ENCODE measurements at places on chromosomes 7 and 10.

- DNase-seq: no peak
These were observed 13.7 kb downstream of the INPP5A start for GRCh38 chr10:132551093-132551807.

GRCh38 chr7:1649751-1650326 is 20.2 kb upstream of the ELFN1 start:
- DNase-seq: no peak

- no peak for DNase-seq
These were observed 90.3 kb upstream of the ZNF438 start for GRCh38 chr10:31121757-31122577.

DNA sequence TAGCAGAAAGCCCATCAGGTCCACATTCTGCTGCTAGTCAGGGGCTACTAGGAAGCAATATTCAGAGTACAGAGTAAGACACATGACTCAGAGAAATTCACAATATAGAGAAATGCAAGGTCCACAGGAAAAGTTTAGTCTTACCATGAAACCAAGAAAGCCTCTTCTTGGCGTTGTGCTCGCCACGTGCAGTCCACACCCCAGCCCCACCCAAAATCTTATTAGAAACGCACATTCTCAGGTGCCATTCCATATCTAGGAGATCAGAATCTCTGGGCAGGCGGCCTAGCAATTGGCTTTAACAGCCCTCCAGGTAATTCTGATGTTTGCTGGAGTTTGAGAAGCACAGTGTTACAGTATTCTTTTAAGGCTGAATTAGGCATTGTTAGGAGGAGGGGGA is 15.8 kb upstream of the SAR1A start:
- DNase-seq: no peak

- no peak for DNase-seq
These were observed 190.0 kb downstream of the FAM107B start for GRCh38 chr10:14584661-14585060.

GRCh38 chr10:6187278-6187677 is 15.5 kb upstream of the PFKFB3 start:
- DNase-seq: no peak

DNA sequence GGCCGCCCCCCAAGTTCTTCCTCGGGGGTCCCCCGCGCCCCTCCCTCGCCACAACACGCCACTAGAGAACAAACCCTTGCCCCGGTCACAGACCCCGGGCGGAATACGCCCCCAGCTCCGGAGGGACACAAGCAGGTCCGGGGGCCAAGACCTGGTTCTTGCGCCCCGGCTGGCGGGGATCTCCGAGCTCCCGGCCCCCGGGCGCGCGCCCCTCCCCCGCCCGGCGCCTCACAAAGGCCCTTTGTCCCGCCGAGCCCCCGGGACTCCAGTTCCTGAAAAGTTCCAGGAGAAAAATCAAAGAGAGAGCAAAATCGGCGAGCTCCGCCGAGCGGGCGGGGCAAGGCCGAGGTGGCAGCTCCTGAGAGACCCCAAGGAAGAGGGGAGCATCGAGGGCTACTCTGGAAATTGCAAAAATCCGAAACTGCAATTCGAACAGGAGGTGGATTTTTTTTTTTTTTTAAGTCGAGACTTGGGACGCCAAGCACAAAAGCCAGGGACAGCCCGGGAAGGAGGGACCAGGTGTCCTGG is 4.0 kb downstream of the TNRC18 start:
- no peak for DNase-seq

GRCh38 chr7:144738708-144739314 is 97.0 kb downstream of the TPK1 start:
- DNase-seq: peak; percentile 13

- peak; percentile 59 for DNase-seq
These were observed 101.2 kb downstream of the DYNC2I1 start for GRCh38 chr7:158957510-158957906.

DNA sequence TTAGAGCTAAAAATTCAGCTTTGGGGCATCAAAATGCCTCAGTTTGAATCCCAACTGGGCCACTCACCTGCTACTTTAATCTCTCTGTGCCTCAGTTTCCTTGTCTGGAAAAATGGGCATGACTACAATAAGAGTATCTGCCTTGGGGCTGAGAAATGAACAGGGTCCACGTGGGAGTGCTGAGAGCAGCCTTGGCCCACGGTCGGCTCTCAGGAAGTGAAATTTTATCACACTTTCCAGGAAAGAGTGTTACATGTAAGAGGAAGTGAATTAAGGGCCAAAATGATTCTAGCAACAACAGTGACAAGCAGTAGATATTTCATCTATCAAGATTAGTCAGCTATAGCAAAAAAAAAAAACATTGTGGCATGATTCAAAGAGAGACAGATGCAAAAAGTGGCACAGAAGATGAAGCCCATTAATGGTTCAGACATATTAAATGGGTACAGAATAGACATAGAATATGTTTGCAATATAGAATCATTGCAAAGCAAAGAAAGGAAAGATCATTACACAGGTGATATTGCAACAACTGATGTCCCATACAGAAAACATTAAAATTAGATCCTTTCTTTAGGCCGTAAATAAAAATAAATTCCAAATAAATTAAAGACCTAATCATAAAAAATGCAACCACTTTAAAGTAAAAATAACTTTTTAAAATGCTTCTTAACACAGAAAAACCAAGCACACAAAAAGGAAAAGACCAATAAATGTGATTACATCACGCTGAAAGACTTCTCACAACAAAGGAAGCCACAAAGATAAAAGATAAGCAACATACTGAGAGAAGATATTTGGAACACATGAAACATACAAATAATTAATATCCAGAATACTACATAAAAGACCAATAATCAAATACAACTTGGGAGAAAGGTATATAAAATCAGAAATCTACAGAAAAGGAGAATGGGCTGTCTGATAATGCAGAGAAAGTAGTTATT is 4.3 kb downstream of the TMEM273 start:
- no peak for DNase-seq

DNA sequence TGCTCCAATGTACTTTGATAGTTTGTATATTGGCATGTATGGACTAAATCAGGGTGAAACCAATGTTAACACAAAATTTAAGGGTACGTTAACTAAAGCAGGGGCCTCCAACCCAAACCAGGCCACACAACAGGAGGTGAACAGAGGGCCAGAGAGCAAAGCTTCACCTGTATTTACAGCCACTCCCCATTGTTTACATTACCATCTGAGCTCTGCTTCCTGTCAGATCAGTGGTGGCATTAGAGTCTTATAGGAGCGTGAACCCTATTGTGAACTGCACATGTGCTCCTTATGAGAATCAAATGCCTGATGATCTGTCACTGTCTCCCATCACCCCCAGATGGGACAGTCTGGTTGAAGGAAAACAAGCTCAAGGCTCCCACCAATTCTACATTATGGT is 62.0 kb upstream of the SCIN start:
- DNase-seq: no peak

DNA sequence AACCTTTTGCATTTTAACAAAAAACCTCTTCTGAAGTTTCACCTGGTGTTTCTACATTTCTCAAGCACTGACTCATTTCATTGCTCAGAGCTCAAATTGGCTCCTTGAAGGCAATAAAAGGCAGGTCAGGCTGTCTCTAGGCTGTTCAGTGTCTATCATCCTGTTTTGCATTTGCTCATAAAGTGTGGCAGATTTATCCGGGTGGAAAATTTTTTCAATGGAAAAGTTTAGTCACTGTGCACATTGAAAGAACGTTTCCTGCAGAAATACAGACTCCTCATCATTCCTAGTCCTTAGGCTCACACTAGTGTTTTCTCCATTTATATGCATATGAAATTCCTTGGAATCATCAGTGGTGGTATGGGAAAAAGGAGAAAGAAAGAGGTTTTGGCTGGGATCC is 114.2 kb upstream of the DGKB start:
- DNase-seq: no peak

DNA sequence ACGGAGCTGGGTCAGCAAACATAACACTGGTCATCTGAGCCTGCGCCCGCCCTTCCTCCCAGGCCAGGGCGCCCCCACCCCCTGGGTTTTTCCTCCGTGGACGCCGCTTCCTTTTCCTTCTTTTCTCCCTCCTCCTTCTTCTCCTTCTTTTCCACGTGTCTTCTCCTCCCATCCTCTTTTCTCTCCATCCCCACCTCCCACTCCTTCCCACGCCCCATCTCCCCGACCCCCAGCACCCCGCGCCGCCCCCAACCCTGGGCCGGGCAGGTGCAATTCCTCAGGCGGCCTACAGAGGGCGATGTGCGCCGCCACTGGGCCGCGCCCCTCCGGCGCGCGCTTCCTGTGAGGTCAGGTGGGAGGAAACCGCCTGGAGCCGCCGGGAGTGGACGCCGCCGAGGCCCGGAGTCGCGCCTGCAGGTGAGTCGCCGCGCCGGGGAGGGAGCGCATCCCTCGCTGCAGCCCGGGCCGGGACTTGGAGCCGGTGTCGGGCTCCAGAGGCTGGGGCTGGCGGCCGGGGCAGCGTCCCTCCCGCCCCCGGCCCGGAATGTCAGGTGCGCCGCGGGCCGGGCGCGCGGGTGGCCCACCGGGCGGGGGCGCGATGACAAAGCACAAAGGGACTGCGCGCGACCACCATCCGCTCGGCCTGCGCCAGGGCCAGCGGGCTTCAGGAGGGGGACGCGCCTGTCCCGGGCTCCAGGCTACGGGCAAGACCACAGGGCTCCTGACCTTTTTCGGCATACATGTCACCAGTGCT is at the start of gene FAM241B:
FAM241B (plus strand) TSS at position 351 of the 754 bp plus-strand sequence. CDS start 1,497 bp downstream, outside the sequence.
- peak; percentile 69 for DNase-seq

DNA sequence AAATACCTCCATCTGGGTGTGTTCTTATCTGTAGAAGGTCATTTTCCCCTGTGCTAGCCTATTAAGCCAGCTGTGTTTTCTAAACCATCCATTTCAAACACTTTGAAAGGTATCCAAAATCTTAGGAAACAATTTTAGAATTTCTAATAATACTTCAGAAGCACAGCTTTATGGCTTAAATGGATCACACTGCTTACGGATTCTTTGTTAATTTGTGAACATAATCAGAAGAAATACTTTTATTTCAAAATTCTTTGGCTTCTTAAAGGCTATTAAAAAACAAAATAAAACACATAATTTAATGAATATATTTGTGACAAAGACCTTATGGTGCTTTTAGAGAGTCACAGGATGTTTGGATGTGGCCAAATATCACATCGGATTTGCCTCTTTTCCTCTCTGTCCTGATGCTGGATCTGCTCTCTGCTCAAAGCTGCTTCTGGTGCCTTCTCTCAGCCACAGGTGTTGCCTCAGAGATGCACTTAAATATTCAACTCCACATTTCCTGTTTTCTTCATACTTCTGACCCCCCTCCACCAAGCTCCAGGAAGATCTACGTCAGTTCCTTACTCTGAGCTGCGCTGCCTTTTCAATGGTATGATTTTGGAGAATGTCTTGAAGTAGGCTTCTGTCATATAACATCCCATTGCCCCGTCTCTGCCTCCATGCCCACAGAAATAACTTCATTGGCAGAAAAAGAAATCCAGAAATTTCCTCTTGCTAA is 230.6 kb downstream of the MLLT10 start:
- no peak for DNase-seq

- DNase-seq: no peak
These were observed 74.1 kb downstream of the ADD3 start for GRCh38 chr10:110081911-110082310.

DNA sequence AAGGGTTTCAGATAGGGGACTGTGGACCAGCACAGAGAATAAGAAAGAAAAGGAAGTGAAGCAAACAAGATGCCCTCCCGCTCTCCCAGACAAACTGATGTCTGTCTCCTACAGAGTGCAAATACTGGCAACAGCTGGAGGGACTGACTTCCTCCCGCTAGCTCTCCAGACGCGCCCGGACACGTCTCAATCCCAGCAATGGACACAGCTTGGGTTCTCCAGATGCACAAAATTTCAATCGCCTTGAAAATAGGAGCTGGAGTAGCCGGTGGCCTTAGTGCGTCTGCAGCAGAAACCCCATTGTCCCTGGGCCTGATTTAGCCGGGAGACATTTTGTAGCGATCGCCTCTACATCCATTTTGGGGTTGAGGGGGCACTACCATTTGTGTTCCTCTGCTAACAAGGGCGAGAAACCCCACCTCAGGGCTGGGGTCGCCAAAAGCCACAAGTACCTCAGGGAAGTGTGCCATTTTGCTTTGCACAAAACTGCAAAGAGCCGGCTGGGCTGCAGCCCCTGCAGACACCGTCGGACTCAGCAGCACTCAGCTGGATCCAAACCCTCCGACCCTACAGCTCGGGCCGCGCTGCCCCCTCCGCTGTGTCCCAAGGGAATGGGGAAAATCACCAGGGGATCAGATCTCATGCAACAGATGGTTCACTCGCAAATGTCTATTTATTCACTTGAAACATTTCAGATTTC is 5.9 kb downstream of the CPA2 start:
- no peak for DNase-seq

- no peak for DNase-seq
These were observed 53.8 kb downstream of the LHPP start for GRCh38 chr10:124515244-124515970.

DNA sequence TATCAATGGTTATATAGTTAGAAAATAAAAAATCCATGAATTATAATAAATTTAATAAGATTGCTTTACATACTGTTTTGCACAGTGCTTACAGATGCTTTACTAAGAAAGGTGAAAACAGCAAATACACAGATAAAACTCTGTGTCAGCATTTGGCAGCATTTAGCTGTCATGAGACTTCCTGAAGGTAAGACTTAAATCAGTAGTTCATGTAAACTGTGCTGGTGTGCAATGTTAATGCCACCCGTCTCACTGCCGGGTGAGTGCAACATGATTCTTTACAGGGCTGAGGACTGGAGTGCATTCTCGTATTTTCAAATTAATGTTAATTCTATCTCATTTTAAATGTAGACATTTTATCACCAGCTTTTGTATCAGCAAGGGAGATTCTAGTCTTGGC is 326.2 kb upstream of the POT1 start:
- DNase-seq: no peak

DNA sequence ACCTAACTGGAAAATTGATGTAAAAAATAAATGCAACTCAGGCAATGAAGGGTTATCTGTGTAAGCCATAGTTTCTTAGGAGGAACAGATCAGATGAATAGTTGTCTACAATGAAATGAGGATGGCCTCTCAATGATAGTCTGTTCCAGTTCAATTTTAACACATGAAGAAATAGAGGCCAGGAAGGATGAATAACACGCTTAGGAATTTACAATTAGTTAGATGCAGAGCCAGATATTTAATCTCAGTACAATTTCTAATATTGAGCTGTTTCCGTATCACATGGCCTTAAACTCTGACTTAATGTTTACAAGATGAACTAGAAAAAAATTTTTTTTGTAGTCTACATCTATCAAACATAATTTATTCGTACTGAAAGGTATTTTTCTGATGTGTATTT is 176.6 kb downstream of the GALNT11 start:
- DNase-seq: no peak

GRCh38 chr10:6411436-6411835 is 168.6 kb downstream of the PRKCQ start:
- DNase-seq: no peak
